ENCODE measurements at places on chromosomes 6 and 20. TPM values are rescaled to one million over a fixed set of nuclear protein-coding genes. Genes with fewer than 3 reads are reported as not detected.

The DACT2 gene
- 2.5 TPM for total RNA-seq

The PHACTR1 gene
- total RNA-seq: 72.8 TPM

The ABCC10 gene
- total RNA-seq: 30.0 TPM

The C4B gene
- 166 TPM for total RNA-seq

The LGSN gene
- total RNA-seq: 0.38 TPM

The MMP24 gene
- 13.0 TPM for total RNA-seq

Data from upper lobe of right lung (tissue), 1 donor.